ENCODE measurements at places on chromosomes 6 and 20. TPM values are rescaled to one million over a fixed set of nuclear protein-coding genes. Genes with fewer than 3 reads are reported as not detected.

GRCh38 chr20:63828545-63828944 is 2.5 kb downstream of the ZBTB46 start:
- ATAC-seq = no peak

DNA sequence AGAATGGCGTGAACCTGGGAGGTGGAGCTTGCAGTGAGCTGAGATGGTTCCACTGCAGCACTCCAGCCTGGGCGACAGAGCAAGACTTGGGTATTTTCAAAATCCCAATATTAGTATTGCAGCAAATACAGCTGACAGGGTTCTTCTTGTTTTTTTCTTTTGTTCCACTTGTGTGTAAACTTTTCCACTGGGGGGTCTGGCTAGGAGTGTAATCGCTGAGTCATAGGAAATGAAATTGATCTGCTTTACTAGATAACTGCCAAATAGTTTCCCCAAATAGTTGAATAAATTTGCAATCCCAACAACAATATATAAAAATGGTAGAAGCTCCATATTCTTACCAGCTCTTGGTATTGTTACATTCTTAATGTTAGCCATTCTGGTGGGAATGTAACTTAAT is 526.0 kb upstream of the SOX4 start:
- ATAC-seq = no peak

DNA sequence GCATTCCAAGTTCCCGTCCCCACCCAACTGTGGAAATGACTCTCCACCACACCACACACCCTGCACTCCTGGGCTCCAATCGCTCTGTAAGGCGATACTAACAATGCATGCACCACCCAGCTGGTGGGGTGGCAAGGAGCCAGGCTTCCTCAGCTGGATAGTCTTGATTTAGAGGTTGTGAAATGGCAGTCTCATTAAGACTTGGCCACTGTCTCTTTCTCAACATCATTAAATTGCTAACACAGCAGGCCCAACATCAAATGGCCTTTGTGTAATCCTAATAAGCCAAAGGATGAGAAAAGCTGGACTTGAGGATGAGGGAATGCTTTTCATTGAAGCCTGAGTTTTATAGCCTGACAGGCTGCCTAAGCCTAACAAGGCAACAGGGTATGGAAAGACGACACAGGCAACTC is 223.7 kb downstream of the GMDS start:
- ATAC-seq = peak; percentile 98

DNA sequence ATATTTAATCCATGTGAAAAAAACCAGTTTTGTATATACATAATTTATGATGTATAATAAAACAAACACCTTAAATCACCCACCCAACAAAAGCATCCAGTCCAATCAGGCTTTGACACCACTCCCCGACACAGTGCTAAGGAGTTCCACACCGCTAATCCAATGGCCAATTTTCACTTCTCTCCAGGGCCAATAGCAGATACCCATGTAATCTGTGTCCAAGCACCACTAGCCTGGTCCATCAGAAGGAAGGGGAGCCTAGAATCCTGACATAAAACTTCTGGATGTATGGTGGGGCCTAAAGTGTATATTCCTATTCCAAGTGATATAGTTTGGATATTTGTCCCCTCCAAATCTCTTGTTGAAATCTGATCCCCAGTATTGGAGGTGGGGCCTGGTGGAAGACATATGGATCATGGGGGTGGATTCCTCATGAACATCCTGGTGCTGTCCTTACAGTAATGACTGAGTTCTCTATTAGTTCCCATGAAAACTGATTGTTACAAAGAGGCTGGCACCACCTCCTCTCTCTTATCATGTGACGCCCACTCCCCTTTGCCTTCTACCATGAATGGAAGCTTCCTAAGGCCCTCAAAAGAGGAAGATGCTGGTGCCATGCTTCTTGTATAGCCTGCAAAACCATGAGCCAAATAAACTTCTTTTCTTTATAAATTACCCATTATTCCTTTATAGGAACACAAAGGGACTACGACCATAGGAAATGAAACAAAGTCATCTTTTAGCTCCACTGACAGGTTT is 20.8 kb downstream of the RALGAPA2 start:
- no peak for ATAC-seq

- no peak for ATAC-seq
Measured at GRCh38 chr6:132746048-132746447, 11.7 kb downstream of the VNN2 start.

DNA sequence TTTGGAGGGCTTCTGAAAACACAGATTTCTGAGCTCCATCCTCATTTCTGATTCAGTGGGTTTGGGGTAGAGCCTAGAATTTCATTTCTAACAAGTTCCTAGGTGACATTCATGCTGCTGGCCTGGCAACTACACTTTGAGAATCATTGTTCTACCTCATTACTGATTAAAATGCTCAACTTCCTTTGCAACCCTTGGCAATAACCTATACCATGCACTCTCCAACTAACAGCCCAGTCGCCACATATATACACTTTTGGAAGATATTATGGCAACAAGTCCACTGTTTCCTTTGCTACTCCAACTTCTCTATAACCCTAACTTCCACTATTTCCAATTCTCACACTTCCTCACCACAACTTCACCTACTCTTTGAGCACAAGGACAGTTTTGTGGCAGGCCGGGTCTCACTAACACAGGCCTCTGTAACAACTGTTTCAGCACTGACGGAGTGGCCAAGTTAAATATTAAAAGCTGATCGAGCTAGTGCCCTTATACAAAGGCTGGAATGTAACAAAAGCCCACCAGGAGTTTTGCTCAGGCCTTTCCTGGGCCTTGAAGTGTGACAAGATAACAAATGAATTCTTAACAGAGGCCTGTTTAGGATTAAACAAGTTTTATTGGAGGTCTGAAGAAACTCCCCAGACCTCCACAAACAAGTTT is 32.1 kb upstream of the RAB23 start:
- no peak for ATAC-seq

- ATAC-seq = no peak
Measured at GRCh38 chr6:164085091-164086075, 670.9 kb downstream of the QKI start.

DNA sequence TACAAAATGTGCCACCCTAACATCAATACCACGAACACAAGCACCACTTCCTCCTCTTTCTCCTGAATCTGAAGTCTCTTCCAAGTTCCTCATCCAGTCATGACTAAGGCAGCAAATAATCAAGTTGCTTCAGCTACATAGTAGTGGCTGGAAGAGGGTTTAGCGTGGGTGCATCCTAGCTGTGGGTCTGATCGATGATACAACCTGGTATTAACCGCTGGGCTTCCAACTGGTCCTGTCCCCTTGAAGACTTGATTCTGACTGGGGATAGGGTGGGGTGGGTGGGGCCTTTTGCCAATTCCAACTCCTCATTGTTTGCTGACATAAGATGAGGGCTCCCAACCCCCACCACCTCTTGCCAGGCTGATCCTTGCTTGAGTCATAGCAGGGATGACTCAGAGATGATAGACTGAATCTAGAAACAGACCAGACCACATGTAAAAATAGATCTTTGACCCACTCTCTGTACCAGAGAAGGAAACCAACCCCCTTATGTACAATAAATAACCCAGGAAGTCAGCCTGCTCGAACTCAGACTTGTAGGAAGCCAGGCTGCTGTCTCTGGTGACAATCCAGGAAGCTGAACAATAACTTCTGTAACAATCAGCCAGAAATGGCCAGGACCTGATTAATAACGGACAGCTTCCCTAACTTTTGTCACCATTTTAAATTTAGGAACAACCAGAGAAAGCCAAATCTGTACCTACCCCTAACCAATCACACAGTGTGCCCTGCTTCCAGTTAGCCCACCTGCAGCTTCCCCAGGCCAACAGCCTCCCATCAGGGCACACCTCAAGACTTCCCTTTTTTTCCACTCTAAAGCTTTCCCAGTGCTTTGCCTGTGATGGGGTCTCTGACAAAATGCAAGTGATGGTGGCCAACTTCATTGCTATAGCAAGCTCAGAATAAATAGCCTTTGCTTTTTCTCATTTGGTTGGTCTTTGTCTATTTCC is 68.9 kb upstream of the FAM184A start:
- ATAC-seq = peak; percentile 86

DNA sequence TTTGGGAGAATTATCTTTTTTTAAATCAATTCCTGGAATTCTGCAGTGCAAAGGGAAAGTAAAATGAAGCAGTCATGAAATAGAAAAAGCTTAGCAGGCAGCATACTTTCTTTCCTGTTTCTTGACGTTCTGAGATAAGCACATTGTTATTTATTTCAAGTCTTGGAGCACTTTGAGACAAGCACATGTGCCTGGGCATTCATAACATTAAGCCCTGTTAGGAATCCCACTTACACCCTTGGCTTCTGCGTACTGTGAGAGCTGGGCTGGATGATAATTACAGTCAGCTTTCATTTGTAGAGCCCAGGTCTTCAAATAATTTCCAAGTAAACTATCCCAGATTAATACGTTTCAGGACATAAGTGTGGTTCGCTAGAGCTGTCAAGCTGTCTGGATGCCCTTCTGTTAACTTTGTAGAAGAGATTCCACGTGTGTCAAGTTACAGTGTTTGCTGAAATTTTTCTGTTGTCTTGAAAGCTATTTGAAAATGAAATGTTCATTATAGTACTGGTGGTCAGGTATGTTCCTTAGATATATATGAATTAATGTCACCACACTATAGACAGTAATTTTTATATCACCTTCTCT is 8.9 kb downstream of the FARS2 start:
- no peak for ATAC-seq

EYS gene
- total RNA-seq = not detected

SLC17A2 gene
- not detected for total RNA-seq

DNA sequence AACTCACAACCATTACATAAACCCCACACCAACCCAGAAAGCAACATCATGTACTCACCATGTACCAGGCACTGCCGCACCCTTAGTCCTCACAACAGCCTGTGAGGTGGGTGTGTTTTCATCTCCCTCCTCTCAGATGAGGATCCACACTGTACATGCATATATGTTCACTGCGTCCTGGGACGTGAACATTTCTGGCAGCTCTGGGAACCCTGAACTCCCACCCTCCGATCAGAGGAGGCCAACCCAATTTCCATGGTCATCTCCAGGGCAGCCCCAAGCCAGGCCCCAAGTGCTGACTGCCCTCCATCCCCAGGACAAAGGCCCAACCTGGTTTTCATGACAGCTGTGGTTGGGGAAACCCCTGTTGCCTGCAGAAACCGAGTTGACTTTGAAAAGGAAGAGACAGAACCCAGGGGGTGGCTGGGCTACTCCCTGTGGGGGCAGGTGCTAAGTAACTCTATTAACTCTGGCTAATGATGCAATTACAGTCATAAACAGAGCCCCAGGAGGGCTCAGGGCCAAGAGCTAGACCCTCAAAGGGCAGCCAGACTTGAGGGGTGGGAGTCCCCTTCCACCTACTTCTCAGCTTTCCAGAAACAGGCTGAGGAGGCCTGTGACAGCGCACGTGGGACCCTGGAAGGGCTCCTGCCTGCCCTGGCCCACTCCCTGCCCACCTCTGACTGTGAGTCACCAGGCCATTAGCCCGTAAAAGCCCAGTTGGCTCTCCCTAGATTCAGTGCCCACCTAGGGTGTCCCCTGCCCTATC is 2.6 kb downstream of the TFEB start:
- ATAC-seq = peak; percentile 6

DNA sequence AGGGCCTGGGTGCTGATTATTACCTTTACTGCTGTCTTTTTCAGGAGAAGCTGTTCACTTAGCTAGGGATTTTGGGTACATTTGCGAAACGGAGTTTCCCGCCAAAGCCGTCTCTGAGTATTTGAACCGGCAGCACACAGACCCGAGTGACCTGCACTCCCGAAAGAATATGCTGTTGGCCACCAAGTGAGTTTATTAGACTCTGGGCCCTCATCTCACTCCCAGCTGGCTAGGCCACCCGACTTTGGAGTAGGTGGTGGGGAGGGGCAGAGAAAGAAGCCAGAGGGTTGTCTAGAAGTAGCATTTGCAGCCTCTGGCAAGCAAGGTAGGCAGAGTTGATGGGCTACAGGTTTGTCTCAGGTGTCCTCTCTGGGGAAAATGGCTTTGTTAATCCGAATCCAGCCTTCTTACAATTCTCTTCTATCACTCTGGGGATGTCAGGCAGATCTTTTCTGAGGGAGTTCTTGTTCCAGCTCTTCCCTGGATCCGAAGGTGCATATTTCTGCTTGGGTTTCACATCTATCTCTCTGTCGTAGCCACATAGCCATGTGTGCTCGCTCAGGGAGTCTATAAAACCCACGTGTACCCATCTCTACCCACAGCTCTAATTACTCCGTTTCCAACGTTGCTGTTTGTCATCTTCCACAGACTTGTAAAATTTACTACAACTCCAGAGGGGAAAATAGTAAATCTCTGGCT is 21.6 kb downstream of the TFAP2B start:
- ATAC-seq = no peak

NTSR1 gene
- not detected for total RNA-seq

GRCh38 chr20:44703183-44703925 is 11.8 kb upstream of the CCN5 start:
- no peak for ATAC-seq

DYNLRB1 gene
- total RNA-seq = 80.7 TPM

- ATAC-seq = no peak
Measured at GRCh38 chr6:158639056-158639455, 5.5 kb downstream of the DYNLT1 start.

GRCh38 chr6:11093626-11094410 is at the start of gene SMIM13:
TSS of gene SMIM13 (plus strand) at chr6:11093834. CDS start at chr6:11094314, 480 bp downstream.
- ATAC-seq = peak; percentile 98

DNA sequence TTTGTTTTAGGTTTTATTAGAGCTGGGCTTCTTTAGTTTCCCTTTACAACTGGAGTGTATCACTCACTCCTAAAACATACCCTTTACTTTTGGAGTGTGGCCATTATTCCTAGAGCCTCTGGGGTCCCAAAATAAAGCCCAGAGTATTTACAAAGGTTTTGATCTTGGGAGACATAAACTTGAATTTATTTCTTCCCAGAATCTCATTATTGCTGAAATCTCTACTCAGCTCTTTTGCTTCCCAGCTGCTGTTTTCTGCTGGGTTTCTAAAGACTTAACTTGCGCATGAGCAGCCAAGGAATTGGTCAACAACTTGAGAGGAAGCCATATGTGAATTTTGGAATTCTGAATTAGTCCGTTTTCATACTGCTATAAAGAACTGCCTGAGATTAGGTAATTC is 94.5 kb upstream of the NRSN1 start:
- ATAC-seq = no peak

DNA sequence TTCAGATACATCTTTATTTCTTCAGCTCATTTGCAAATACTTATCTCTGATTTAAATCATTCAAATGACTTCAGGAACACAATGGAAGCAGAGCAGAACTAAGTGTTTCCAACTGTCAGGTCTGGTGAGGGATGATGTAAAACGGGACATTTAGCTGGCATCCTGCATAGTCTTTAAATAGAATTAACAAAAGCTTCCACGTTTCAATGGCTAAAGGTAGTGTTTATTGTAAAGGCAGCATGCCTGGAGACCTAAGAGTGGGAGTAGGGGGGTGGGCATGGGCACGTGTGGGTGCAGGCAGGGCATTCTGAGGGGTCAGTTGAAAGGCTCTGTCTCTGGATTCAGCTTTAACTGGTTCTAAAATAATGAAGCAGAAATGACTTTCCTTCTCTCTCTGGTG is 174.9 kb downstream of the PLCB1 start:
- no peak for ATAC-seq

- ATAC-seq = no peak
Measured at GRCh38 chr6:48087448-48087847, 23.5 kb downstream of the PTCHD4 start.

- ATAC-seq = no peak
Measured at GRCh38 chr6:156564807-156565149, 212.4 kb upstream of the ARID1B start.

TMEM217 gene
- 0.84 TPM for total RNA-seq

Measured in esophagus mucosa (tissue), 1 donor.